ENCODE measurements at places on chromosomes 6 and 20.

DNA sequence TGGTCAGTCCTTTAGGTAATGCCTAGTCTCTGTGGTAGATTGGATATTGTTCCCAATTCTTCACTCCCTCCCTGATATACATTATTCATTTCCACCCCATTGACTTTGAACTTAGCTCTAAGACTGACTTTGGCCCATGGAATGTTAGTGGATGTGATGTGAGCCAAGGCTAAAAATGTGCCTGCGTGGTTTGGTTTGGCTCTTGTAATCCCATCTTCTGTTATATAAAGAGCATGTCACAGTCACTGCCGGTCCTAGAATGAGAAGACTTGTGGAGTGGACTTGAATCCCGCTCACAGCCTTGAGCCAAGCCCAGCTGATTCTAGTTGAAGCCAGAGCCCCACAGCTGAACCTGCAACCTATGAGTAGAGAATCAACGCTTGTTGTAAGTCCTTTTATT, 23.6 kb upstream of the DNAAF9 start:
- DNase-seq: no peak

GRCh38 chr6:151004383-151005024, 139.0 kb downstream of the MTHFD1L start:
- no peak for DNase-seq

DNA sequence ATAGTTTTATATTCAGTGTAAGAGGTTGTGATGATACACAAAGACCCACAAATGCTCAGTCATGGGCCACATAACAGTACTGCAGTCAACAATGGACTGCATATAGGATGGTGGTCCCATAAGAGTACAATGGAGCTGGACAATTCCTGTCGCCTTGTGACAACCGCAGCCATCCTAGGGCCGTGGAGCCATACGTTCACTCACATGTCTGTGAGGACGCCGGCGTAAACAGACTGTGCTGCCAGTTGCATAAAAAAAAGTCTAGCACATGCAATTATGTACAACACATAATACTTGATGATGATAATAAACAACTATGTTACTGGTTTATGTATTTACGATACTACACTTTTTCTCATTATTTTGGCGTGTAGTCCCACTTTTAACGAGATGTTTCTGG, 30.9 kb downstream of the BFSP1 start:
- no peak for DNase-seq

DNA sequence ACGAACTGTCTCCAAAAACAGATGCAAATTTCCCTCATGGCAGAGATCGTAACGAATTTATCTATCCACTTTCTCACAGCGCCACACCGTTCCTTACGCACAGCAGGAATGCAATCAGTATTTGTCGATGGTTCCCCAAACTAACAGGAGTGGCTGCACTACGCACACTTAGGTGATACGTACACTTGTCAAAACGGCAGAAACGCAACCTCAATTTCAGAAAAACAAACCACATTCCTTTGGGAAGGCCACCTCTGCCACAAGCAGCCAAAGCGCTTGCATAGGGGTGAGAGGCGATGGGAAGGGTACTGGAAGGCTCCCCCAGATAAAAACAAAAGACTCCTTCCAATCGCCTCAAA, 638 bp downstream of the MDN1 start:
- DNase-seq: no peak

GRCh38 chr6:141464896-141465295, 667.8 kb upstream of the GJE1 start:
- no peak for DNase-seq

DNA sequence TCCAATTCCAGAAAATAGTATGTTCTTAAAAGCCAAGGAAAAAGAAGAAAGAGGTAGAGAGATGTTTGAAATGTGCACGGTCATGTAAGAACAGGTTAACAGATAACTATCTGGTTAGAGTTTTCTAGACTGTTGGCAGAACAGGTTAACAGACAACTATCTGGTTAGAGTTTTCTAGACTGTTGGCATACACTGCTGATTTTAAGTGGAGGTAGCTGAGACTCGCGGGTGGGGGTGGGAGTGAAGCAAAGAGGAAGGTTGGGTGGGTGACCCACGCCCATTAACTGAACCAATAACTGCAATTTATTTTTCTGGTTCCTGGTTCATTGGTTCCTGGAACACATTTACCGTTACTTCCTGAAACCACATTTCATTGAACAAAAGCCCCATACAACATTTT, 157.5 kb downstream of the ELOVL4 start:
- no peak for DNase-seq

DNA sequence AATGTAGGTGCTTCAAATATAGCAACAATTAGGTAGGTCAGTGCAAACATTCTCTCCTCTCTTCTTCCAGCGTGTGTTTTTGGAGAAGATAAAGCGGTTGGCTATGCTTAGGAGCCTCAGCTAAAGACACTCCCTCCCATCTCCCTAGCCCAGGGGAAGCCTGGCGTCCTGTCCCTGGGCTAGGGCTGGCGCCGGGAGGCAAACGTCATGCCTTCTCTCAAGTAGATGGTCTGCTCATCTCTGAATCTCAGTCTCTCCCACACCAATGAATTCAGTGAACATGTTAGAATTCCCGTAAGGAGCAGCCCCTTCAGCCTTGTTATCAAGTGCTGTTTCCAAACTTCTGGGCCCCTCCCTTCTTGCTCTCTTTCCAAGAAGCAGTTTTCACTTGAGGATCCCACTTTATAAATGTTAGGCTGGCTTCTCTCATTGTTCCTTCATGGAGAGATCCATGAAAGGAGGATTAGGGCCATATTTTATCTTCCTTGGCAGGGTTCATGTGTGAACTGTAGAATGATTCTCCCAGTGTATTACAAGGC, 142.8 kb downstream of the CLIC5 start:
- DNase-seq: no peak

- no peak for DNase-seq
Observed at GRCh38 chr6:75824160-75824559, 75.1 kb downstream of the MYO6 start.
